ENCODE measurements at places on chromosomes 12 and 14.

- no peak for DNase-seq
Measured at GRCh38 chr14:52279408-52279807, 11.9 kb downstream of the PTGDR start.

- DNase-seq, result no peak
Measured at GRCh38 chr14:91884664-91885063, 17.3 kb upstream of the TC2N start.

GRCh38 chr12:85076688-85077430 lies 40.7 kb downstream of the LRRIQ1 start:
- no peak for DNase-seq

- no peak for DNase-seq
Measured at GRCh38 chr12:130633771-130634170, 82.3 kb downstream of the RIMBP2 start.

DNA sequence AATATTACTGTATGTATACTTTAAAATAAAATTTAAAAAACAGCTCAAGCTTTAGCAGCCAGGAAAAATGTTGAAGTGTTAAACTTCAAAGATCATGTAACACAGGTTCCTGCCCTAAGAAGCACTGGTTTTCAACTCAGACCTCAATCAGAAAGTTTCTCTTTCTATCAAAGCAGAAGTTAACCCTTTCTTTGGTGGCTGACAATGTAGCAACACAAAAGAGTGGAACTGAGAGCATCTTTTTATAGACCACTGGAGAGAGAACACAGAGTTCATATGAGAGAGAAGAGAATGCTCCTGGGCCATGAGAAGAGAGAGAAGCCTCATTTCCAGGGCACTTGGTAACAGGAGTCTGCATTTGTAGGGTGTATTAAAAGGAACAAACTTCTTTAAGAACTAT lies 42.2 kb upstream of the KTN1 start:
- DNase-seq, result no peak

All from activated CD8-positive, alpha-beta memory T cell treated with anti-CD3 and anti-CD28 coated beads, Interleukin-2, amount 50 U/mL, for 4 hours (primary cell).